ENCODE measurements at places on chromosomes 1 and 21. TPM values are rescaled to one million over a fixed set of nuclear protein-coding genes. Genes with fewer than 3 reads are reported as not detected.

DNA sequence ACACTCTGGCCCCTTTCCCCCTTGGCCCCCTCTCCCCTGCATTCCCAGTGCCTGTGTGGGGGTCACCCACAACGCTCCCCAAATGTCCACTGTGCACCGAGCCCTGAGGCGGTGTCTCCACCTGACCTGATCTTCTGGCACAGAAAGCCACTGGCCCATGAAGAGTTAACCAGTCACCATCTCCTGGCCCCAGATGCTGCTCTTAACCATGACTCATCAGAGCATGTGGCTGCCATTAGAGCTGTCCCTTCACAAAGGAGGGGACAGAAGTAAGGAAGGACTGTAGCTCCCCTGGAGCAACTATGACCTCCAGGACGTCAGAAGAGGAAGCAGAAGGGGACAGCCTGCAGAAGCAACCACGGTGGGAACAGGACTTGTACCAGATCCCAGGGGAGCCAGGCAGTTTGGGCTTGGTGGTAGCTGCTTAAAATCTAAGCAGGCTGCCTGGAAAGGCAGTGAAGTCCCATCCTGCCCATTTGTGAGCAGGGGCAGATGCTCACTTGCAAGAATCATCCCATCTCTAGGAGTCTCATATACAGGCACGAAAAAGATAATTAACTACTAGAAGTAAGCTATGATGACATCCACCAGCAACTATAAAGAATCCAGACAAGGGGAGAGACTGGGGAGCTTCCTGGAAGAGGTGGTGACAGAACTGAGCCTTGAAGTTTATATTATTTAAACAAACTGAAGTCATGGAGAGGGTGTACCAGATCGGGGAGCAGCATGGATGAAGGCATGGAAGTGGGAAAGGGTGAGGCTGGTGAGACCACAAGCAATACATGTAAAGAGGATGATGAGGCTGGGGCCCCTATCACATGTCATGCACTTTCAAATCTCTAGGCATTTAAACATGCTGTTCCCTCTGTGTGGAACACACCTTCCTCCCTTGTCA lies 1.1 kb upstream of the TTC39A start:
- DNase-seq = no peak
- no peaks in the 10 kb centered on the region for H3K36me3 ChIP-seq
- no peak overlapping the region for H3K27ac ChIP-seq
- H3K4me1 ChIP-seq = peaks cover 10% of the 10 kb centered on the region
- peaks cover 36% of the 10 kb centered on the region for H3K27me3 ChIP-seq

DNA sequence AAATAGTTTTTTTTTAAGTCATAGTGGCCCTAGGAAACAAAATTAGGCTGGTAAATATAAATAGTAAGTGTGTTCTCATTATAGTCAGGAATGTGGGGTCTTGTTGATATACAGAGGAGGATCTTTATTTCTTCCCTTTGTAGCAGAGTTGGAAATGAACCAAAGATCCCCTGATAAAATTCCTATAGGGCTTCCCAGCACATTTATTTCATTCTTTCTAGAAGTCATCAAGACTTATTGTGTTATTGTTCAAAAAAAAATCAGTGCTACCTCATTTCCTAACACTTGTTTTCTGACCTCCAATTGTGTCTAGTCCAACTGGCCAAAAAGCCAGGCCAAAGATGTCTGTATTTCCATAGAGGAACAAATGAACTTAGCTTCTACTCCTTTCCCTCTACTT lies 7.6 kb upstream of the PLEKHO1 start:
- H3K27me3 ChIP-seq = no peaks in the 10 kb centered on the region
- H3K27ac ChIP-seq = no peak overlapping the region
- DNase-seq = no peak
- no peak overlapping the region for H3K4me3 ChIP-seq
- peaks cover 2% of the 10 kb centered on the region for H3K36me3 ChIP-seq

DNA sequence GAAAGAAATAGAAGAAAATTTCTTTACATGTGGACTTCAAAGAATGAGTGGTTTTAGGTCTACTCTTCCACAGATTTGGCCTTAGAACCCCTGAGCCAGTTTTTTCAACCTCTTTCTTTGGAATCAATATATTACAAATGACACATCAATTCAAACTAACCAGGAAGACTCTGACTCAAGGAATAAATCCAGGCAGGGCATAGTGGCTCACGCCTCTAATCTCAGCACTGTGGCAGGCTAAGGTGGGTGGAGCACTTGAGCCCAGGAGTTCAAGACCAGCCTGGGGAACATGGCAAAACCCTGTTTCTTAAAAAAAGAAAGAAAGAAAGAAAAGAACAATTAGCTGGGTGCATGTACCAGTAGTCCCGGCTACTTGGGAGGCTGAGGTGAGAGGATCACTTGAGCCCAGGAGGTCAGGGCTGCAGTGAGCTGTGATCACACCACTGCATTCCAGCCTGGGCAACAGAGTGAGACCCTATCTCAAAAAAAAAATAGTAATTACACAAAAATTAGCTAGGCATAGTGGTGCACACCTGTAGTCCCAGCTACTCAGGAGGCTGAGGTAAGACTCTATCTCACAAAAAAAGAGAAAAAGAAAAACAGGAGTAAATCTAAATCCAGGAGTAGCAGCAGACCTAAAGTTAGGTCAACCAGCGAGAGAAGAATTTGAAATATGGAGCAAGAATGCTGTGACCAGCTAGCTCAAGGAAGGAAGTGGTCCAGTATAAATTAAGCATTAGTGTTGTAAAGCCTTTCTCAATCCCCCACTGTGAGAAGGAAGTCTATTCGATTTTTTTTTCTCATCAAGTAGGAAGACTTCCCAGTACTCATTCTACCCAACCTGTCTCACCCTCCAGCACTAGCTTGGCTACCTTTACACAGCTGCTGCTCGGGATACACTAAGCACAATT lies 1.9 kb downstream of the SORT1 start:
- peaks cover 5% of the 10 kb centered on the region for H3K4me1 ChIP-seq
- H3K27ac ChIP-seq = peak overlapping the region; percentile 15
- no peak for DNase-seq
- no peaks in the 10 kb centered on the region for H3K36me3 ChIP-seq
- H3K4me3 ChIP-seq = peak overlapping the region; percentile 89
- peaks cover 24% of the 10 kb centered on the region for H3K27me3 ChIP-seq

DNA sequence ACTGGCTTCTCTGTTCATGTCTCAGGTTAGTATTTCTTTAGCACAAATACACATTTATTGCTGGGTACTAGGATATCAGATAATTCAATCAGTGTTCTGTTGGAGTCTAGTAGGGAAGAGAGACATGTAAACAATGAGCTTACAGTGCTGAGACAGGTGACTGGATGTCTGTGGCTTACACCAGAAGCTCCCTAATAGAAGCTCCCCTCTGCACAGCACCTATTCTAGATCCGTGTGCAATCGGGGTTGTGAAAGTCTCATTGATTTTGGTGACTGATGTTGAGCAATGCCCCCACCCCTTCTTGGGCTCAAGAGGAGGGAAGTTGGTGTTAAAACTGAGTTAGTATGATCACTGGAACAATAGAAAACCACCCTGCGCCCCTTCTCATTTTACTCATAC lies 279.2 kb downstream of the RPS6KC1 start:
- no peak overlapping the region for H3K27ac ChIP-seq
- no peaks in the 10 kb centered on the region for H3K36me3 ChIP-seq
- no peaks in the 10 kb centered on the region for H3K4me1 ChIP-seq
- DNase-seq = no peak
- no peak overlapping the region for H3K4me3 ChIP-seq

Gene FCGR3A
- total RNA-seq = 1.1 TPM

Gene PPIAL4G
- 2.6 TPM for total RNA-seq

Gene SRGAP2C
- 14.1 TPM for total RNA-seq

Gene PKP1
- not detected for total RNA-seq

Gene CAPN8
- total RNA-seq = not detected
